Thoracic aorta (tissue), 2 donors: ENCODE measurements at places on chromosomes 12 and 14.

DNA sequence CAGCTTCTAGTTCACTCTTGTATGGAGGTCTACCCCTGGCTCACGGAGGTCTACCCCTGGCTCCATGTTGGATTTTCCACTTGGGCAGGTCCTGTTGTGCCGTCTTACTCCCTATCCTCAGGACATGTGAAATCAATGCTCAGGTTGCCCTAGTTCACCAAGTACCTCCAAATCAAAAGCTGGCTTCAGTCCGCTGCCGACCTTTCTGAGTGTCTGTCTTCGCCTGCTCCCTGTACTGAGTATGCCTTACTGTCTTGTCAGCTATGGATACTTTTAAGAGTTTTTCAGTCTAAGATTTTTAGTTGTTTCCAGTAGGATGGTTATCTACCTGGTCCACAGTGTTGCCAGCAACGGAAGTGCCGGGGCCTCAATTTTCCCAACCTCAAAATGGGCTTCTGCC is 40.1 kb upstream of the BCL11B start:
- DNase-seq: no peak

- DNase-seq: no peak
These were observed 1.1 kb upstream of the AKT1 start for GRCh38 chr14:104796687-104797081.

- no peak for DNase-seq
These were observed 1.7 kb downstream of the HNF1A start for GRCh38 chr12:120979862-120980696.

DNA sequence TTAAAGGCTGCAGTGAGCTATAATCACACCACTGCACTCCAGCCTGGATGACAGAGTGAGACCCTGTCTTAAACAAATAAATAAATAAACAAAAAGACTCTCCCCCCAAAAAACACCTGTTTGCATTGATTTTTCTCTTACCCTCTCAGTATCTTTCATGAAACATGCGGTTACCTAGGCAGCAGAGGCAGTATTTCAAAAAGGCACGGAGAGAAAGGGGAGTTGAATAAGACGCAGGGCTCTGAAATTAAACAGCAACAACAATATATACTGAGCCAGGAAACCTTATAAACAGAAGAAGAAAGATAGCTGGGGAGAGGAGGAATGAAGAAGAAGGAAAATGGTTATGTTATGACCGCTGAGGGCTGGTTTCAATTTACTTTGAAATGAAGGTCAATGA is 277.6 kb downstream of the BTG1 start:
- no peak for DNase-seq

DNA sequence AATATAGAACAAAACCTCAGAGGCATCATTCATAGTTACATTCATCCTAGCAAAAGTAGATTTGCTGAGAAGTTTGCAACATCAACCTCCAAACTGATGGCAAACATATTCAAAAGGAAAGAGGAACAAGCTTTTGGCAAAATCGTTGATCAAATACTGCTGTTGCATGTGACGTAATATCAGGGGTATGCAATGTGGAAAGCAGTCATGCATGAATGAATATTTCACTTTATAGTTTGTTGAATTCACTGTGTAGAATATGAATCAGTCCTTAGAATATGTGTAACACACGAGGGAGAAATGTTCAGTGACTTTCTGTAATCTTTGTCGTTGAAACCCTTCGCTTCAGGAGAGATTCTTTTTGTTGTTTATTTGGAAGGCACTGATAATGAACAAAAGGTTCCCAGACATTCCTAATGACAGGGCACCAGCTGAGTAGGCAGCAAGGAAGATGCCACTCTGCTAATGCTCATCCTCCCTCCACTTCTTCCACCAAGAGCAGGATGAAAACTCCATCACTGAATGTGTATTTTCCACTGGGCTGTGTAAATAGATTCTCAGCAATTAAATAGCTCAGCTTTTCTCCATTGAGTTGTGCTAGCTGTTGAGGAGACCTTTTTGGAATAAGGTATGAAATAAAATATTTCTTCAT is 126.1 kb downstream of the PELI2 start:
- no peak for DNase-seq

GRCh38 chr12:14841761-14842160 is 1.6 kb downstream of the ART4 start:
- peak; percentile 59 for DNase-seq

DNA sequence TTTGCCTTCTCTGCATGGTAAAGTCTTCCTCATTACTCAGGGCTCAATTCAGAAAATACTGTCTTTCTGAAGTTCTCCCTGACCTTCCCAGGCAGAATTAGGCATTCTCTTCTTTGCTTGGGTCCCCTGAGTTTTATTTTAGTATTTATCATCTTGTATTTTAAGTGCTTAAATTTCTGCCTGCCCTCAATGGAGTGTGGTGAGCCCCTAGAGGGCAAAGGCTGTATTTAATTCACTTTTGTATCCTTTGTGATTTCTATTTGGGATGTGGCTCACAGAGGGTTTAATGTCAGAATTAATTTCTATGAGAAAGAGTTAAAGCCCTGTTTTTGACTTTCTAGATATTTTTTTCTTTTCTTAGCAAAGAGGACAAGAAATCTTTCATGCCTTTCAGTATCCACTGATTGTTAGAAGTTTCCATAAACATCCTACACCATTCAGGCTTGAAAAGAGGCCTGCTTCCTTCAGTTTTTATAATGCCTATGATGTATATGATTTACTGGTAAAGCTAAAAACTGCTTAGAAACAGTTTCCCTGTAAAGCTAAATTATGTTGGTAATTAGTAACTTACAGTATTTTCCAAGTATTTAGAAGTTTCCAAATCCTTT is 55.6 kb upstream of the PTPRB start:
- DNase-seq: no peak

- no peak for DNase-seq
These were observed 39.0 kb downstream of the CKB start for GRCh38 chr14:103483600-103483999.

- no peak for DNase-seq
These were observed 14.0 kb downstream of the NFATC4 start for GRCh38 chr14:24382064-24382371.

DNA sequence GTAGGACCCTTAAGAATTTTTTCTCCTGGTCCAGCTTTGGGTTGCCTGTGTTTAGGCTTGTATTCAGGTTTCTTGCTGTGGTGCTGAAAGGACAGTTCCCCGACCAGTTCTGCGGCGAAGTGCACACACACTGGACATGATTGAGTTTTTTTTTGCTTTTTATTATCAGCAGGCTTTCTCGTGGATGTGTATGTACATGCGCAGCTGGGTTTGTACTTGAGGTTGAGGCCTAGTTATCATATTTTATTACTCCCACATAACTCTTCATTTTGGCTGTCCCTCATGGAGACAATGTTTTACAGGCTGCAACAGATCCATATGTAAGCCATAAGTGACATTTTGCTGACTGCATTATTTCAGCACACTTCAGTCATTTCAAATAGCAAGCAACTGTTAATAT is 2.5 kb downstream of the SCN8A start:
- no peak for DNase-seq

DNA sequence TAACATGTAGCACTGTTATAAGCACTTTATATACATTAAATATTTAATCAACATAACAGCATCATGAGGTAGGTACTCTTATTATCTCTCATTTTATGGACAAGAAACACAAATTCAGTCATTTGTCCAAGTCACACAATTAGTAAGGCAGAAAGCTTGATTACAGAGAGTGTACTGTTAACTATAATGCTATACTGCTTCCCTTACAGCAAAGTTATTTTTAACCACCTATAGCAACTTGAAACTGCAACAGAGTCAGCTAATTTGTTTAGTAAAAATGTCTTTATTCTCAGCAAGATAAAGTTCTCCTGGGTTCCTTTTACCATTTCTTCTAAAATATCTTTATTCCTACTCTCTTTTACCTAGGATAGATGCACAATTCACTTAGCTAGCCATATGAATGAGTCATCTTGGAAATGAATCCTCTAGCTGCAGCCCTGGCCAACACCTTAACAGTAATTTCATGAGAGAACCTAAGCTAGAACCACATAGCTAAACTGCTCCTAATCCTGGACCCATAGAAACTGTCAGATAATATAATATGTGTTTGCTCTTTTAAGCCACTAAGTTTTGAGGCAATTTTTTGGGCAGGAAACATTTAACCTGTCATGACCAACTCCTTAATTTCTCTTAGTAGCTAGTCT is 90.2 kb upstream of the HECTD1 start:
- no peak for DNase-seq

GRCh38 chr14:69094481-69094880 is 58.4 kb downstream of the DCAF5 start:
- DNase-seq: no peak

DNA sequence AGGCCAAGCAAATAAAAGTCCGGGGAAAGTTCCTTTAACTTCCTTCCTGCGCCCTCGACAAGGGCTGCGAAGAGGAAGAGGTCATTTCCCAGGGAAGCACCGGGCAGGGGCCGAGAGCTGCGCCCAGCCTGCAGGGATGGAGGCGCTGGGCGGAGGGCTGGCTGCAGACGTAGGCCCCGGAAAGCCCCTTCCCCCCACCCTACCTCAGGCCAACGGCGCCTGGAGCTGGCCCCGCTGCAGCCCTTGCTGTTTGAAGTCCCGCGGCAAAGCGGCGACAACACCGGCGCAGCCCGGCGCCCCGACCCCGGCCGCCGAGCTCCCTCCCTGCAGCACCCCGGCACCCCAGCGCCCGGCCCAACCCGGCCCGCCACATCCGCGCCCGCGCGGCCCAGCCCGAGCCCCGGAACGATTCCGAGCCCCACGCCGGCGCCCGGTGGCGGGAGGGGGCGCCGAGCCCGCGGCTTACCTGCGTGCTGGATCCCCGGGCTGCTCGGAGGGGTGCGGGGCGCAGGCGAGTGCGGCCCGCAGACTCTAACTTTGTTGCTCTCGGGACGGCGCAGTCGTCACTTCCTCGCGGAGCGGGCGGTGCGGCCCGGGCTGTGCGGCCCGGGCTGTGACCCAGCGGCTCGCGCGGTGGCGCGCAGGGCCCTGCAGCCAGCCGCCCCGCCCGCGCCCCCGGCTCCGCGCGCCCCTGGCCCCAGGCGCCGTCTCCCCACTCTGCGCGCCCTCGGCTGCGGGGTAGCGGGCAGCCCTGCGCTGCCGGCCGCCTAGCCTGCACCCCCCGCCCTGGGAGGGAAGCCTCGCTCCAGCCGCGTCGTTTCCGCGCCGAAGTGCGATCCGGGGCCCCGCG is 64.8 kb upstream of the PTGR2 start:
- no peak for DNase-seq

DNA sequence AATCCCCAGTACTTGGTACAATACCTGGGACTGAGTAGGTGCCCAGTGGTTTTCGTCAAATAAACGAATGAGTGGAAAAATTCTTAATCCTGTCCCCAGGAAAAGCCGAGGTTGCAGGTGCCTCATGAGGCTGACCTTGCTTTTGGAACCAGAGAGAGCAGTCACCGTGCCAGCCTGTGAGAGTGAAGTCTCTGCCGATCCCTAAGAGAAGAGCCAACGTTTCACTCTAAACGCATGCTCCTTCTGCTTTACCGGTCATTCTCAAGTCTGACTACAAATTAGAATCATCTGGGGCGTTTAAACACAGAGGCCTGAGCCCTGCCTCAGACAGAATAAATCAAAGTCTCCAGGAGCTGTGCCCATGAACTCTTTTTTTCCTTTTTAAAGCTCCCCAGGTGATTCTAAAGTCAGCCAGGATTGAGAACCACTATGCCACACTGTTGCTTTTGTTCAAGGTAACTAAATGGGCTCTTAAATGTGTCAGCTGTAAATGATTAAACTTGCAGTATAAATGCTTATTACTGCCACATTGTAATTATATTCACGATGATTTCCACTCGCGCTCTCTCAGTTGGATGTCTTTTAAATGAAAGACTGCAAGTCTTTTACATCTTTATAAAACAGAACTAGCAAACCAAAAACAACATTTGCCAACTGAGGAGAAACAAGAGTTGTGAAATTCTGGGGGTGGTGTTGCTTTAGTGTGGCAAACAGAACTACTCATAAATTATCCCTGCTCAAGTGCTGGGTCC is 26.9 kb downstream of the TCP11L2 start:
- no peak for DNase-seq

DNA sequence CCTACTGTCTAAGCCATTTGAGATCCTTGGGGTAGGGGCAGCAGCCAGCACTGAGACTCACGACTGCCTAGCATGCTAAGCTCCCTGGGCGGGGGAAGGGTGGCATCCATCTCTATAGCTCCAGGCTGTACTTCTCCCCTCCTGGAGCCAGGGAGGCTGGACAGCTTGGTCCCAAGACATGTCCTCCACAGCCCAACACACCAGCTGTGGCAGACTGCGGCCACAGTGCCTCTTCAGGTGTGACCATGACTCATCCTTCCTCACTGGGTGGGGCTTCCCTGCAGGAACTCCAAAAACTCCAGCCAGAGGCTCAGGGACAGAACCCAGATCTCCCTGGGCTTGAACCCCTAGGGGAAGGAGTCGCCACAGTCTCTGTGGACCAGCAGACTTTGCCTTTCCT is 193.9 kb downstream of the GPHN start:
- DNase-seq: no peak

DNA sequence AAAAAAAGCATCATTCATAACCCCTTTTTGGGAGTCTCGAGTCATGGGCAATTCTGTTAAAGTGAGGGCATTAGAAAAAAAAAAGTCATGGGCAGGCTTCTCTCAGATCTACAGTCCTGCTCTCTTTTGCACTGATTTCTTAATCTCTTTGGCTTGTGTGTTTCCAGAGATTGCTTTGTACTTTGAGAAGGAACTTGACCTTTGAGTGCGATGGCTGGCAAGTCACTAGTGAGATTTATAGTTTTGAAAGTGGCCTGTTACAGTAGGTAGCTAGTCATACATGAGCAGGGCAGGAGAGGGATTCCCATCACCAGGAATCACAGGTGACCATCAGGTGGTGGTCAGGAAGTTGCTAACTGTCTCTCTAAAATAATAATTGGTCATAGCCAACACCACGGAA is 119.6 kb downstream of the KCNMB4 start:
- DNase-seq: no peak

DNA sequence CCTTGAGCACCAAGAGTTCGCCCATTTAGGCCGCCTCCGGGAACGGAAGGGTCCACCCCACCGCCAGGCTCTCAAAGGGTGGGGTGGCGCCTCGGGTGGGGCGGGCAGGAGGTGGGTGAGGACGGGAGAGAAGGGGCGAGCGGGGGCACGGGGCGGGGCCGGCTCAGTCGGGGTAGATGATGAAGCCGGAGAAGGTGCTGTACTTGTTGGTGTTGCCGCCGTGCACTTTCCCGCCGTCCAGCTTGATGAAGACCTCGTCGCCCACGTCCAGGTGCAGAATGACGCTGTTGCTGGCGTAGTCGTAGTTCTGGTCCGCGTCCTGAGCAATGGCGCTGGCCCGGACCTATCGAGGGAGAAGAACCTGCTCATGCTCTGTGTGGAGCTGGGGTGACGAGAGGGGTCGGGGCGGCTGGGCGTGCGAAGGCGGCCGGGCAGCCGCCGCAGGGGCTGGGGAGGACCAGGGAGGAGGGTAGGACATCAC is 4.1 kb downstream of the C1QL4 start:
- DNase-seq: no peak

GRCh38 chr12:7450667-7451066 is 6.7 kb upstream of the CD163L1 start:
- DNase-seq: no peak
